ENCODE measurements at places on chromosomes 6 and 20.
A peak's percentile ranks its signal among the peaks of the same experiment; 100 is the strongest.

DNA sequence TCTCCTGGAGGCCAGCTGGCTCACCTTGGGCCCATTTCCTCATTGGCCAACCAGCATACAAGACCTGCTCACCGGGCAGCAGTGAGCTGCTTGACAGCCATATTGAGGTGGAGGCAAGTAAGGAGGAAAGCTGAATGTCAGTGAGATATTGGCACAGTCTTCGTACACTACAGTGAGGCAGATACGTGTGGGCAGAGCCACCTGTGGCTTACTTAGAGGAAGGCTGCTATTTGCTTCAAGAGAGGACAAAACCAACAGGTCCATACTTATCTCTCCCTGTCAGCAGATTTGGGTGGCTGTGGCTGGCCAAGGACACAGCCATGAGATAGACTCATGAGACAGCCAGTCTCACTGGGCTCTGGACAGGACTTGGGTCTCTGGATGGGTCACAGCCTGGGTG, 15.1 kb upstream of the MCM3 start:
- DNase-seq = no peak

- DNase-seq = peak; percentile 54
Measured at GRCh38 chr20:29878777-29879442, 1378.6 kb upstream of the DEFB115 start.

- no peak for DNase-seq
Measured at GRCh38 chr20:1888796-1889463, 6.3 kb upstream of the SIRPA start.

GRCh38 chr20:873875-874607, 40.5 kb downstream of the FAM110A start:
- no peak for DNase-seq

DNA sequence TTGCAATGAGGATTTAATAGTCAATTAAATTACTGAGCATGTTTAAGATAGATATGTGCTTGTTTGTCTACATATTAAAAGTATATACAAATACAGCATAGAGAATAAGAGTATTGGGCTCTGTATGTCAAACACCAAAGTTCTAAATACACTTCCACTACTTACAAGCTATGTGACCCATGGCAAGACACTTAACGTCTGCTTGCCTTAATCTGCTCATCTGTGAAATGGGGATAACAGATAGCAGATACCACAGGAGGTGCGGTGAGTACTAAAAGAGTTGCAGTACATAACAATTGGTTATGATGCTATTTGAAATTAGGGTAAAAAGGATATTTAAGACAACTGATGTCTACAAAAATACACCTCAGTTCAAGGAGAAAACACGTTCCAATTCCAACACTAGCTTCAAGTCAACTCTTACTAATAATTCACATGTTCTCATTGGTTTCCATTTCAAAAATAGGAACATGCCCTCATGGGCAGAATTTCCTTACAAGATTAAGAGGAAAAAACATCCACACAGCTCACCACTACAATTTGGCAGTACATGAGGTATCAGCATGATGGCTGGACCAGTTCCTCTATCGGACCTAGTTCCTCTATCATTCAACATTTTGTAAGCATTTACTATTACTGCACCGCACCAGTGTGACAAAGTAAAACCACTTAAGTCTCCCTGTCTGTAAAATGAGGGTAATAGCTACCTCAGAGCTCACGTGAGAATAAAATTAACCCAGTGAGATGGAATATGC, 101.1 kb downstream of the SMLR1 start:
- DNase-seq = no peak

DNA sequence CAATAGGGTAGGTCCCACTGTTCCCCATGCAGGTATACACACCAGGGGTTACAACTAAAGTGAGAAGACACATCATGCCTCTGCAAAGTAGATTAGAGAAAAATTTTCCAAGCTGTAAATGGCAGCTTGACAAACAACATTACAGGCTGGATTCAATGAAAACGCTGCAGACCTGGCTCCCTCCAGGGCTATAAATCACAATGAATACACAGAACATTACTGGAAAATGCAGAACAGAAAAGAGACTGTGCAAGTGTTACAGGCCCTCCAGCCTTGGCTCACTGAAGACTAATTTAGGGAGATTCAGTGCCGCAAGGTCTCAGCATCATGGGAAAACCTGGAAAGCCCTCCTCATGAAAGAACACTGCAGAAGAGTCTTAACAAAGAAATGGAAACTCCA, 207.8 kb downstream of the KHDC1L start:
- no peak for DNase-seq

DNA sequence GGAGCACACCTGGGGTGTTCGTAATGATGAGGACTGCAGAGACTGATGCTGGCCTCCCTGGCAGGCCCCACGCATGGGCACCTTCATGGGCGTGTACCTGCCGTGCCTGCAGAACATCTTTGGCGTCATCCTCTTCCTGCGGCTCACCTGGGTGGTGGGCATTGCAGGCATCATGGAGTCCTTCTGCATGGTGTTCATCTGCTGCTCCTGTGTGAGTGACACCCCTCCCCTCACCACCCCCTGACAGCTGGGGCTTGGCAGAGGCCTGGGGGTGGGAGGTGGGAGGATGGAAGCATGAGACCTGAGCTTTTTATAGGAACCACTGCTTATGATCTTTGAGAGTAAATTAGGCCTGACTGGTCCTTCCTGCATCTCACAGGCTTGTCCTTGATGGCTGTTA, 6.7 kb downstream of the SLC12A5 start:
- DNase-seq = no peak

GRCh38 chr6:35911871-35912653, 8.8 kb downstream of the SRPK1 start:
- DNase-seq = no peak

DNA sequence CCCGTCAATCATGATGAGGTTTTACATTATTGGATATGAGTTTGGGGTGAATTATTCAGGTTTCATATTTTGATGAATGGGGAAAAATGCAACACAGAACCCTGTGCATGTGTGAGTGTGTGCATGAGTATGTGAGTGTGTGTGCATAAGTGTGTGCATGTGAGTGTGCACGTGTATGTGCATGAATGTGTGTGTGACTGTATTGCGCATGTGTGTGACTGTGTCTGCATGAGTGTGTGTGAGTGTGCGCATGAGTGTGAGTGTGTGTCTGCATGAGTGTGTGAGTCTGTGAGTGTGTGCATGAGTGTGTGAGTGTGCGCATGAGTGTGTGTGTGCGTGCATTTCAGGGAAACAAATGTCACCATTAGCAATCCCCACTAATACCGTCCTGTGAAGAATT, 18.5 kb upstream of the CDH4 start:
- DNase-seq = no peak

DNA sequence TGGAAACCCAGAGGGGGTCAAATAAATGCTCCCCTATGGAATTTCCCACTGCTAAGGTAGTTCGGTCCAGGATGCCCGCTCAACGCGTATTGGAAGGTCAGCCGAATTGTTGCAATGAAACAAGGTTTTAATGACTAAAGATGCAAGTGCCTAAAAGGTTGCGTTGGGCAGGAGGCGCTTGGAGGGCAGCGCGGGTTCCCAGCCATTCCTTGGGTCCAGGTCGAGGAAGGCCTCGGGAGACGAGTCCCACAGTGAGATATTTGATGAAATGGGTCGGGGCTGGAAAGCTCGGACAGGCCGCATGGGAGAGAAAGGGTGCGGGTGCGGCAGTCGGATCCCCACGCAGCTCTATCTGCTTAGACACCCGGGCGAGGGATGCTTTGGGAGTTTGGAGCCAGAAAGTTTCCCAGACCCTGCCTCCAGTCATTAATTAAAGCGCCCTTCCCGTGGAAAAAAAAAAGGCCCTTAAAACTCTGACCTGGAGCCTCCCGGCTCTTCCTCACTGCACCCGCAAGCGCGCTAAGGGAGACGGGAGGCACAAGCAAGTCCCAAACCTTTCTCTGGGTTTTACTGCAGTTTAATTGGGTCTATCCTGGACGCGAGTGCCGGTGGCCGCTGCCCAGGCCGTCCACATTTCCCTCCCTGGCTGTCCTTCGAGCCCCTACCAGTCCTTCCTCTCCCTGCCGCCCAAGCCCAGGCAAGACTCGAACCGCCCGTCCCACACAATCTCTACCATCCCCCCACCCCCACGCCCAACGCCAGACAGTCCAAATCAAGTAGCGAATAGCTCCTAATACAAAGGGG, 24.2 kb downstream of the TFAP2A start:
- no peak for DNase-seq

GRCh38 chr6:36284359-36284758, 14.5 kb downstream of the PNPLA1 start:
- no peak for DNase-seq

Data from activated CD8-positive, alpha-beta memory T cell treated with anti-CD3 and anti-CD28 coated beads, Interleukin-2, amount 50 U/mL, for 48 hours (primary cell).